Anterior cingulate cortex (tissue), 58 donors: ENCODE measurements at places on chromosomes 5 and 9.

DNA sequence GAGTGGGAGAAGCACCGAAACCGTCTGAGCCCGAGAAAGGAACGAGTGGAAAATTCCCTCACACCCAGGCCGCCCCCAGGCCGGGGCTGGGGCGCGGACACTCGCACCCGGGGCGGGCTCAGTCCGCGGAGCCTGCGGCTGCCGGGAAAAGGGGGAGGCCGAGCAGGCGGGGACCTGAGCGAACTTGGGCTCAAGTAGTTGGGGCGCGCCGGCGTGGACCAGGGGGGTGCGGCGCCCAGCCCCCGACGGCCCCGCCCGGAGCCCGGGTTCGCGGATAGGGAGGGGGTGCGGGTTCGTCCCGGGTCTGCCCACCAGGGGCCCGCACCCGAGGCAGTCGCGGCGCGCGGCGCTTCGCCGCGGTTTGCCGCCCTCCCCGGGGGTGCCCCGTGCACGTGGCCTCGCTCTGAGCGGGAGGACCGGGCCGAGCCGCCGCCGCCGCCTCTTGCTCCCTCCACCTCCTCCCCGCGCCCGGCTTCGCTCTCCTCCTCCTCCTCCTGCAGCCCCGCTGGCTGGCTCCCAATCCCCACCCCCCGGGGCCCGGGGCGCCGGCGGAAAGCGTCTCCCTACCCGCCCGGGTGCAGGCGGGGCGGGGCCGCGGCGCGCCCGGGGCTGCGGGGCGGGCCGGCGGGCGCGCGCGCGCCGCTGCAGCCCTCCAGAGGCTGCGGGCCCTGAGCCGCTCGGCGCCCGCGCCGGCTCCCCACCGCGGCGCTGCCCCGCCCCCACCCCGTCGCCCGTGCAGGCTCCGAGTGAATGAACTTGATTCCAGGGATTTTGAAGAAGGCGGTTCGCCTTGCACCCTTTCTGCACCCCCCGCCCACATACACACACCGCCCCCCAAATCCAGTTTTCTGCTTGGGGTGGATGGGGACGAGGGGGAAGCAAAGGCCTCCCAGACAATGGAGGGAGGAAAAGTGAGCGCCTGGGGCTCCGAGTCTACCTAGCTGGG is 1.3 kb upstream of the NFIB start:
- DNase-seq: peak; percentile 91

DNA sequence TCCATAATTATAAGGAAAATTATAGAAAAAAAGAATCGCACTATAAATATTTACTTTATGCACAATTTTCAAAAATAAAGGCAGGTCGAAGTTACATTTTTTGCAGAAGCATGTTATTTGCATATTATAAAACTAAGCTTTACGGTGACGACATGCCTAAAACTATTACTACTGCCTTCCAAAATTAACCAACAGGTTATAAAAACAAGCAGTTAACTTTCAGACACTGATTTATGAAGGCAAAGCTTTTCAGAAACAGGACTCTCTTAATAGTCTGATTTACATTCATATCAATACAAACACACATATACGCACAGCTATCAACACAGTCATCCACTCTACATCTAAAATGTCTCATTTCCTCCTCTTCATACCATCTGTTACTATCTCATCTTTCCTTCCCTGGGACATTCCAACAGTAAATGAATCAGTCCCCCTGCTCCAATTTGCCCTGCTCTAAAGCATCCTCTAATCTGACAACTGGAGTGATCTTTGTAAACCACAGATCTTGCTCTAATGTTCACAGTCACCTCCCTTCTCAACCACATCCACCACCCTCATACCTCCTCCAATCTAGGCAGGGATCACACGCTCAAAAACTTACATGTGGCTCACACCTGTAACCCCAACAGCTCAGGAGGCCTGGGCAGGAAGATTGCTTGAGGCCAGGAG is 21.6 kb downstream of the FBXW11 start:
- DNase-seq: no peak

- no peak for DNase-seq
These were observed 145.8 kb downstream of the AOPEP start for GRCh38 chr9:94872083-94872833.

- DNase-seq: no peak
These were observed 109.4 kb downstream of the PSD2 start for GRCh38 chr5:139904816-139905661.

DNA sequence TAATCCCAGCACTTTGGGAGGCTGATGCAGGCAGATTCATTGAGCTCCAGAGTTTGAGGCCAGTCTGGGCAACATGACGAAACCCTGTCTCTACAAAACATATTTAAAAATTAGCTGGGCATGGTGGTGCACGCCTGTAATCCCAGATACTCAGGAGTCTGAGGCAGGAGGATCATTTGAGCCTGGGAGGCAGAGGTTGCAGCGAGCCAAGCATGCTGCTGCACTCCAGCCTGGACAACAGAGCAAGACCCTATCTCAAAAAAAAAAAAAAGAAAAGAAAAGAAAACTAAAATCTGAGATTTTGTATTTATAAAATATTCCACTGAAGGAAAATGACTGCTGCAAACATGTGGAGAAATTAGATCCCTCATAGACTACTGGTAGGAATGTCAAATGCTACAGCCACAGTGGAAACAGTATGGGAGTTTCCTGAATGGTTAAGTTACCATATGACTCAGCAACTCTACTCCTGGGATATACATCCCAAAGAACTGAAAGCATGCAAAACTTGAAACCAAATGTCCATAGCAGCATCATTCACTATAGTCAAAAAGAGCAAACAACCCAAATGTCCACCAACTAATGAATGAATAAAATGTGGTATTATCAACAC is 106.1 kb downstream of the UBAP2 start:
- no peak for DNase-seq

GRCh38 chr5:115402822-115403577 is 106.5 kb upstream of the CCDC112 start:
- no peak for DNase-seq

GRCh38 chr9:13358128-13358527 is 78.6 kb upstream of the MPDZ start:
- no peak for DNase-seq

- no peak for DNase-seq
These were observed 1.3 kb upstream of the PLPPR1 start for GRCh38 chr9:101027236-101027635.
